ENCODE measurements at places on chromosomes 16 and 17. TPM values are rescaled to one million over a fixed set of nuclear protein-coding genes. Genes with fewer than 3 reads are reported as not detected.

DNA sequence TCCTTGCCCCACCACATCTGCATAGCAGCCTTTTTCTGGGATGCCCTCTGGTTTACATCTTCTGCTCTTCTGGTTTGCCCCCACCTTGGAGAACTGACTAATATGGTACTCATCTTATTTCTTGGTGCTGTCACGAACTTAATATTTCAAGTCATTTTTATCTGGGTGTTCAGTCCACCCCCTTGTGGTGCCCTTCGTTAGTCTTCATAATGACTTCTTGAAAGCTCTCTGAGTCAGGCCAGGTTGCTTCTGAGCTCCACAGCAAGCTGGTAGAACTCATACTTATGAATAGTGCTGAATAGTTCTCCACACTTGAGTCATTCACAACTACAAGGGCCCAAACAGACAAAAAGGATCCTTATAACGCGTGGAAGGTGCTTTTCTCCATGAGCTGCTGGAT lies 35.8 kb upstream of the TEKT3 start:
- DNase-seq = no peak

Gene PDE6G
- 10.9 TPM for total RNA-seq

Gene PRPSAP1
- total RNA-seq = 59.9 TPM

DNA sequence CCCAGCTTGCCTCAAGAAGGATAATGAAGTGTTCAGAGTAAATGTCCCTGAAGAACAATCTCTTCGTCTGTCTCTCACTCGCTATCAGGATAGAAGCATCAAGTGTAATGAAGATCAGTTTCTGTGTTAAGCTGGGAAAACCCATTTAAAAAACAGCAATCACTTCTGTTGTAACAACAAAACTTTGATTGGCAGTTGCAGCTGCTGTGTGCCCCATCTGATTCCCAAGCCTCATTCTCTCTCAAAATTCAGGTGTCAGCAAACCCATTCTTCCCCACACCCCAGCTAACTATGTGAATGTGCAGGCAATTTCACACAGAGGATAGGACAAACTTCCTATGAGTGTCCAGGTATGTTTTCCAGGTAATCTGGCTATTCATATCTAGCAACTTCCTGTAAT lies 2.4 kb upstream of the HNF1B start:
- no peak for DNase-seq

DNA sequence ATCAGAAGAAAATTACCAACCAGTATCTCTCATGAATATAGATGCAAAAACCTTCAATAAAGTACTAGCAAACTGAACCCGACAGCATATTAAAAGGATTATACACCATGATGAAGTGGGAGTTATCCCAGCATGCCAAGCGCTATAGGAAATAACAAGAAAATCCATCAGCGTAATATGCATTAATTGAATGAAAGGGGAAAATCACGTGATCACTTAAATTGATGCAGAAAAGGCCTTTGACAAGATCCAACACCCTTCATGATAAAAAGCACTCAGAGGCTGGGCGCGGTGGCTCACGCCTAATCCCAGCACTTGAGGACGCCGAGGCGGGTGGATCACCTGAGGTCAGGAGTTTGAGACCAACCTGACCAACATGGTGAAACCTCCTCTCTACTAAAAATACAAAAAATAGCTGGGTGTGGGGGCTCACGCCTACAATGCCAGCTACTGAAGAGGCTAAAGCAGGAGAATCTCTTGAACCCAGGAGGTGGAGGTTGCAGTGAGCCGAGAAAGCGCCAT lies 4.8 kb downstream of the CTRB2 start:
- DNase-seq = no peak

Gene KRT14
- total RNA-seq = not detected

GRCh38 chr17:10798332-10798749 lies 5.6 kb downstream of the TMEM238L start:
- no peak for DNase-seq

DNA sequence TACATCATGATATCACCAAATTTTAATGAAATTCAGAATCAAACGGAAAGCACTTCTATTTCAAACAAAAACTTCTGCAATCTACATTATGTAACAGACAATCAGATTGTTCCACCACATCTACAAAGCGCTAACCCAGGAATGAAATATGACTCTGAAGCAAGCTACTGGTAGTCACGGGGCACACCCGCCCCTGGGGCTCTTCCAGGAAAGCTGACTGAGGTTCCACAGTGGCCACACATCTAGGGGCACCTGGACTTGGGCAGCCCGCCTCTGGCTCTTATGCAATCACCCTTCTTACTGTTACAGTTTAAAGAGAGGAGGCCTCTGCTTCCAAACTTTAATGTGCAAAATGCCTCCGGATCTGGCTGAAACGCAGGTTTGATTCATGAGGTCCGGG lies 27.5 kb downstream of the ZCCHC14 start:
- no peak for DNase-seq

Gene MYL4
- not detected for total RNA-seq

Gene ST6GALNAC1
- 4.0 TPM for total RNA-seq

DNA sequence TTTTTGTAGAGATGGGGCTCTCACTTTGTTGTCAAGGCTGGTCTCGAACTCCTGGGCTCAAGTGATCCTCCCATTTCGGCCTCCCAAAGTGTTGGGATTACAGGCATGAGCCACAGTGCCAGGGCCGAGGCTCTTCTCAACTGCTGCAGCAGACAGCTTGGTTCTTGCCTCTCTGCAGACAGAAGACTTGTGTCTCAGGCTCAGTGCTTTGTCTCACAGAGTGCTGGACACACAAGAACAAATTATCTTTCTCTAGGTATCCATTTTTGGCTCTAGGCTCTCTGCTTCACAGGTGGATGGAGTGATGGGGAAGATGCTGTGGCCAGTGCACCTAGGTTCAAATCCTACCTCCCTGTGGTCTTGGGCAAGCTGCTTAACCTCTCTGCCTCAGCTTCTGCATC lies 80.8 kb upstream of the RNU2-1 start:
- DNase-seq = no peak

GRCh38 chr17:47199627-47200324 lies 9.4 kb upstream of the MYL4 start:
- no peak for DNase-seq

DNA sequence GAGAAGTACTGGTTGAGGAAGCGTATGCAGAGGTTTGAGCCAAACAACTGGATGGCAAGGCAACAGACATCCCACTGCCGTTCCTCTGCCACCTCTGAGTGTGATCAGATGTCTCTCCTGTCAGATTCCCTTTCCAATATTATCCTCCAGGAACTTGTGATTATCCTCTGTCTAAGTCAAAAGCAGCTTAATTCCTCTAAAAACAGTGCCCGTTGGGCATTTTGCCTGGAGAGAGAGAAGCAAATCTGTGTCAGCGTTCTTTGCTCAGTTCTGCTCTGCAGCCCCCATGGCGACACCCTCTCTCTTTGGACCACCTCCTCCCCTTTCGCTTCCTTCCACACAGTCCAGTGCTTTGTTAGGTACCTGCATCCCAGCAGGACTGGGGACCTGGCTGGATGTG lies 56.1 kb upstream of the TBX2 start:
- no peak for DNase-seq

GRCh38 chr17:13084420-13084819 lies 66.6 kb upstream of the ELAC2 start:
- DNase-seq = no peak

Gene UTS2R
- not detected for total RNA-seq

GRCh38 chr17:74816905-74817620 lies 40.9 kb upstream of the NAT9 start:
- DNase-seq = no peak

GRCh38 chr17:42514279-42514678 lies 21.8 kb upstream of the NAGLU start:
- no peak for DNase-seq

DNA sequence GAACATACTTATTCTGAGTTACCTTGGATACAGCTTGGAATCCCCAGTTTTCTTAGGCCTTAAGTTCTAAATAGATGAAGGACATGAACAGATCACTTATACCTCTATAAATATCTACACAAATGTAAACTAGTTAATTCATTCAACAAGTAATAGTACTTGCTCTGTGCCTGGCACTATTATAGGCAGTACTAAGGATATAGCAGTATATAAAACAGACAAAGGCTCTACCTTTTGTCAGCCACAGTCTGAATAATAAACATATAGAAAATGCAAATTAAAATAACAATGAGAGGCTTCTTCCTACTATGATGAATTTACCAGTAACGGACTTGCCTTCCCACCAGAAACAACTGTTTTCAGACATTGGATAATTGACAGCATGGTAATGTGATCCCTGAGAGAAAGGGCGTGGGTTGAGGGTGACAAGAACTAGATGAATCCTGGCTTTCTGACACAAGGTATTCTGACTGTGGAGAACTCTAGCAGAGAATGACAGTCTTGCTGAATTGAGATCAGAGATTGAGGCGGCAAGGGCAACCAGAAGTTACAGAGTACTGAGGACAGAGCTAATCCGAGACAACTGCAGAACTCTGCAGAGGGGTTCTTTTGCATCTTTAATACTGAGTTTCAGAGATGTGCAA lies 170.5 kb downstream of the TANC2 start:
- DNase-seq = no peak

DNA sequence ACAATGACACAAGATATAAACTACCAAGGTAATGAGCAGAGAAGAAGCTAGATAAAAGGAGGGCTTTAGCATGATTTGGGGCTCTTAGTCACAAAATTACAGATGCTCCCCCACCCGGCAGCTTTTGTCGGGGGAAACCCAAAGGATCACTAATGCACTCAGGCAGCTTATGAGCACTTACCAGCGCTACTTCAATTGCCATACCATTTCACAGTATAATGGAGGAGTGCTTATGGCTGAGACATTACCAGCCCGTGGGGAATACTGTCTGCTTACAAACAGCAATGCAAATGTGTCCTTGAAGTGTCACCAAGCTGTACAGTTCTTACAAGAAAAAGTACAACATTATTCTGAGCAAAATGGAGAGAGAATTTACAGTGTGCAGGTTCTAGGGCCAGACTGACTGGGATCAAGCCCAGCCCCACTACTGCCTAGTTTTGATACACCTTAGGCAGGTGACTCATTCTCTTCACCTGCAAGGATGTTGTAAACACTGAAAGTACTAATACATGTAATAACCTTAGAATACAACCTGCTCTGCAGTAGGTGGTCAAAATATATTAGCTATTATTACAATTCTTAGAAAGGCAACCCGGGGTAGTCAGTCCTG lies 16.3 kb downstream of the ANKFY1 start:
- DNase-seq = no peak

GRCh38 chr17:45958994-45959665 lies 39.9 kb upstream of the STH start:
- no peak for DNase-seq

- peak; percentile 70 for DNase-seq
These were observed 32.3 kb downstream of the GRB7 start for GRCh38 chr17:39769974-39770587.

- no peak for DNase-seq
These were observed 62.8 kb upstream of the ADCY9 start for GRCh38 chr16:4179020-4179419.

DNA sequence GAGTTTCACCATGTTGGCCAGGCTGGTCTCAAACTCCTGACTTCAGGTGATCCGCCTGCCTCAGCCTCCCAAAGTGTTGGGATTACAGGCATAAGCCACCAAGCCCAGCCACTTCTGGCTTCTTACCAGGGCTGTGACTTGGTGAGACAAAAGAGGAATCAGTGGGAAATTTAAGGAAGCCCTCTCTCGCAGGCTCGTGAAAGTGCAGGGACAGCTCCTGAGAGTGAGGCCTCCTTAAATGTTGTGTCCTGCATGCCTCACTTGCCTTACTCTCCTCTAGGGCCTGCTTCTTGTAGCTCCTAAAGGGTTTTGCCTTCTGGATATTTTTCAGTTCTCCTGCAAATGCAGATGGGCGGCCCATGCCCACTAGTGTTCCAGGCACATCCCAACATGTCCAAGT lies 5.2 kb downstream of the AHSP start:
- DNase-seq = no peak

DNA sequence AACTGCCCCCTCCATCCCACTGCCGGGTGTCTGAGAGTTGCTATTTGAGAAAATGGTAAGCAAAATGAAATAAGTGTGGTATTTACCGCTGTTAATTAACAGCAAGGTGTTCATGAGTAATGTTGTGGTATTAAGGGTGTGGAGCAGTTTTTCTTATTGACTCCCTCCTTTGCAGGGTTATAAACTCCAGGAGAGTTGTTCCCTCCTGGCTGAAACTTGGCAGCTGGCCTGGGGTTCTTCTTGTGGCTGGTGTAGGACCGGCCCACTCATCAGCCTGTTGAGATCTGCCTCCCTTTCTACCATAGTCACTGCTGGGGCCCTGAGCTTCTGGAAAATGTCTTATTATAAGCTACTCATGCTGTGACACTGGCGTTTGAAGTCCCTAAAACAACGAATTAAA lies 128.6 kb downstream of the SOX9 start:
- no peak for DNase-seq

GRCh38 chr16:4692460-4693295 lies 684 bp upstream of the NUDT16L1 start:
- no peak for DNase-seq

- no peak for DNase-seq
These were observed 20.2 kb upstream of the TOX3 start for GRCh38 chr16:52567193-52567592.

DNA sequence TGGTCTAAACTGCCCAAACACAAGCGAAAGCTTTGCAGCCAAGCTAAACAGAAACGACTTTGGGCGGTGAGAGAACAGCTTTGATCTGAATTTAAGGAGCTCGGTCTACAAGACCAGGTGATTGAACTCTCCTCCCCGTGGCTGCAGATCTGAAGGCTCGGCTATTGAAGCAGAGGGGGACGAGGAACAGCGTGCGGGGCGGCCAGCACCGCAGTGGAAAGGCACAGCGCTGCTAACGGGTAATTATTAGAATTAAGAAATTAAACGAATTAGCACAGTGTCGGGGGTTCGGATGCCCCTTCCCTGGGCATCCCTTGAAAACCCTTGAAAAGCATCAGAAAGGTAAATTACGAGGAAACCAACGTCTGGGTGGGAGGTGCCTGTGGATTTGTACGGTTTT lies 431 bp downstream of the TEKT3 start:
- DNase-seq = no peak

Gene GPS2
- 69.8 TPM for total RNA-seq

GRCh38 chr17:60244656-60245055 lies 94.9 kb downstream of the CA4 start:
- no peak for DNase-seq

DNA sequence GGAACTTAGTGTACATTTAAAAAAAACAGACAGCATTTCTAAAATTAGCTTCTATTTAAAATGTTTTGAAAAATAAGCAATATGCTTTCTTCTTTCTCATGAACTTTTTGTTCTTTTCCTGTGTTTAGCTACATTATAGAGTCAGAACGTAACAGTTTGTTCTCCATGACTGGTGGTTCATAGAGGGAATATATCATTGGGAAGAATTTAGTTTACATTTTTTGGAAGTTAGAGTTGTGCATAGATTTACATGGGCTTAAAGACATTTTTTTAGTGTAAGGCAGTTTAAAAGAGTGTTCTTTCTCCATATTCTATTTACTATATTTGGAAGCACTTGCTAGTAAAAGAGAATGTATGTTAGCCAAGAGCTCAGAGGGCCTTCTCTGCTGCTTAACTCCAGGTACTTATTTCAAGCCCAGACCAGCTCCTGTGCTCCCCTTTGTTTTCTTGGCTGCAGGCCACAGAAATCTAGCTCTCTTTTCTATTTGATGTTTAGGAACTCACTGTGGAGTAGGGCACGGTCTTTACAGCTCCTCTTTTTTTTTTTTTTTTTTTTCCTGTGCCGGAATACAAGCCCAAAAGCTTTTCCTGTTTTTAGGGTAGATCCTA lies 20.2 kb downstream of the AP2B1 start:
- DNase-seq = no peak

Gene CYGB
- total RNA-seq = not detected

All from activated CD4-positive, alpha-beta memory T cell treated with anti-CD3 and anti-CD28 coated beads, Interleukin-2, amount 10 ng/mL, durations not matched to agents 7 days and 5 days (primary cell).